ENCODE measurements at places on chromosomes 3 and 15.

GRCh38 chr15:55700876-55701275 lies 42.1 kb downstream of the PRTG start:
- no peak for DNase-seq

DNA sequence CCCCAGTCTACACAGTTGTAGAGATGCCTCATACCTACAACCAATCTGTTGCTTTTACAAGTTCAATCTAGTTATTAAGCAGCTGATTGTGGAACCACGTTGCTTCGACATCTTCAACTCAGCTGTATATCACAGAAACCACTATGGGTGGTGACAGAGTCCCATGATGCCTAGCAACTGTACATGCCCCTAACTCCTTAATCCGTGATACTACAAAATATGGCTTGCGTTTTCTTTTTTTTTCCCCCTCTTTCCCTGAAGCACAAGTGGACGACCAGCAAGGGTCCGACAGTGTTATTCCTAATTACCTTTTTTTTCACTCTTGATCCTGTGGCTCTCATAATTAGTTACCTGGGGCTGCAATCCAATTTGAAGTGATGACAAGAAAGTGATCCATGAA lies 478.6 kb downstream of the FOXP1 start:
- DNase-seq: no peak

- DNase-seq: no peak
Observed at GRCh38 chr3:147381596-147381995, 24.7 kb downstream of the ZIC4 start.

GRCh38 chr3:182389071-182389815 lies 404.1 kb upstream of the ATP11B start:
- no peak for DNase-seq

DNA sequence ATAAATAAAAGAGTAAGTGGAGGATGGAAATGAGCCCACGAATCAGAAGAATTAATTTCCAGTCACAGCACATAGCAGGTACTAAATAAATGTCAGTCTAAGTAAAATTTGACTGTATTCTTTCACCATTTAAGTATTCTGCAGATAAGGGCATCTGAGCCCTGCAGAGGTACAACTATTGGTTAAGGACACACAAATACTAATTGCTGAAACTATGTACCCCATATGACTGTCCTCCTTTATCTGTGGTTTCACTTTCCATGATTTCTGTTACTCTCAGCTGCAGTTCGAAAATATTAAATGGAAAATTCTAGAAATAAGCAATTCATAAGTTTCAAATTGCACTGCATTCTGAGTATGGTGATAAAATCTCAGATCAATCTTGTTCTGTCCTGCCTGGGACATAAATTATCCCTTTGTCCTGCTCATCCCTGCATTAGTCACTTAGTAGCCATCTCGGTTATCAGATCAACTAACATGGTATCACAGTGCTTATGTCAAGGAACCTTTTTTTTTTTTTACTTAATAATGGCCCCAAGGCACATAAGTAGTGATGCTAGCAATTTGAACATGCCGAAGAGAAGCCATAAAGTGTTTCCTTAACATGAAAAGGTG lies 95.1 kb downstream of the LSAMP start:
- DNase-seq: no peak

DNA sequence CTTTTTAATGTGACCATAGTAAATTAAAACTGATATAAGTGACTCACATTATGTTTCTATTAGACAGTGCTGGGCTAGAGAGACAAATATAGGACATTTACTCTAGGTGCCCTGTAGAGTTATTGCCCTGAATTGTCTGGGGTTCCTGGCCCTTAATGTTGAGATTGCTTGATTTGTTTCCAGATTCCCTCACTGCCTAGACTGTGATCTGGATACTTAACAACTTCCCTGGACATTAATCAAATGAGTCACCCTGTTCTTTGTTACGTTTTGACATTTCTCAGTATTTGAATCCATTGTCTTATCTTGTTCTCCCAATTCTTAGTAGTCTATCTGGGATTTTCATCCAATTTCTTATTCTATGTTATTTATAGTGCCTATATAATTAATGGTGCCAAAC lies 65.8 kb downstream of the DTWD1 start:
- peak; percentile 4 for DNase-seq

- peak; percentile 55 for DNase-seq
Observed at GRCh38 chr3:185308126-185308754, 54.4 kb upstream of the EHHADH start.

GRCh38 chr15:85745023-85745422 lies 49.7 kb downstream of the KLHL25 start:
- no peak for DNase-seq

- DNase-seq: peak; percentile 18
Observed at GRCh38 chr15:37877851-37878741, 56.3 kb upstream of the TMCO5A start.

DNA sequence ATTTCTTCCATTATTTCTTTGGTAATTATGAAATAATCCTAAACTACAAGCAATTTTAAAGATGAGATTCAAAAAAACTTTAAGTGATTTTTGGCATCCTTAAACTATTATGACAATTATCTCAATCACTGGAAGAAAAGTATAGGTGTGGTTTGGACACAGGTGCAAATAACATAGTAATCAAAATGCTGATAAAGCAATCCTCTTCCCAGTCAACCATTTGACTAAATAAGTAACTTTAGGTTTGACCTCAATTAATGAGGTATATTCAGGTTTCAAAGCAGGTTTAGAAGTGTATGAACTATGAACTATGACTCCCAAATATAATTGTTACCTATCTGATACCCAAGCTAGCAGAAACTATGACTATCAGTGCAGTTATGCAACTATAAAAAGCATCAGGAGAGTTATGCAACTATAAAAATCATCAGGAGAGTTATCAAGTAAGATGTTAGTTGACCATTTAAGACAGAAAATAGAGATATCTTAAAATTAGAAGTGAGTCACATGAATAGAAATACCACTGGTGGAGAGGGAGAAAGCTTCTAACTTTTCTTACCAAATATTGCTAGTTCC lies 8.9 kb upstream of the CNTN3 start:
- DNase-seq: no peak

DNA sequence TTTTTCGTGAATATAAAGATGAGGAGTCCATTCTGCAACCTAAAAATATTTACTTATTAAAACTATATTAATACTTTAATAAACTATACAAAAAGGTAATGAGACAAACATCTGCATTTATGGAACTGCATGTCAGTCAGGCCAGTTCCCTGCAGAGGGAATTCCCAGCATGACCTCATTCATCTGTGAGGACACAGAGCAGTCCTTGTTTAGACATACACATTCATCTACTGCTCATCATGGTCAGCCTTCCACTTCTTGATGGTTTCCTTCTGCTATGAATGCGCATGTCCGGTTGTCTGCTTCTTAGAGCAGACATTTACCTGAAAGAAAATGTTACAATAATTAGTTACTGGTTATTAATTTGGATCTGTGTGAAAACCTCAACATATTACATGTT lies 3.3 kb upstream of the ACTR8 start:
- DNase-seq: no peak

DNA sequence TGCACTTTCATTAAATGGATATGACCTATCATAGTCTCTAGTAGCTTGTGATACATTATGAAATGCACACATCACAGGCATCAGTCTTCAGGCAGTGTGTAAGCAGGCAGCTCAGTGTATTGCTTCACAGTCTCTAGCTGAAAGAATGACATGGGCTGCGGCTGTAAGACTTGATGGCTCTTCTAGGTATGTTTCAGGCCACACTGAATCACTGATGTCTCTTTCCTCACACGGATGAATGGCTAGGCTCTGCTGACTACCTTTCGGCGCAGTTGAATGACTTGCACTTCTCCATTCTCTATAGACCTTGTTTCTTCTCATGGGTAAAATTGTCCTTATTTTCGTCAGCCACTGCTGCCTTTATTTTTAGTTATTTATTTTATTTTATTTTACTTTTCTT lies 15.4 kb downstream of the APH1B start:
- no peak for DNase-seq

- DNase-seq: peak; percentile 74
Observed at GRCh38 chr3:77081240-77081661, 41.4 kb downstream of the ROBO2 start.

DNA sequence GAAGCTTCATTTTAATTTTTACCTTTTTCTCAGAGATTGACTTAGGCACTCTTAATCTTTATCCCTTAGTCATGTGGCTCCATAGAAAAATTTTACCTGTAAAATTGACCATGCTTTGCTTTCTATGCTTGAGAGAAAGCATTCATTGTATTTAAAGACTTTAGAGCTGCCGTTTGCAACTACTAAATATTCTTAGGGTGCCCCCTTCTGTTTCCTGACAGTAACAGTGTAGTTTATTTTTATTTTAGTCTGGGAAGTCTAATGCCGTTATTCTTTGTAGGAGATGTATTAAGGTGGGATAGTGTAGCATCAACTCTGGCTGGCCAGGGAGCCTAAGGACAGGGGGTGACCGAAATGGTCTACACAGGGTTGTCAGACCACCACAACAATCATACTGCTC lies 84.5 kb upstream of the SYNPR start:
- DNase-seq: peak; percentile 27

- no peak for DNase-seq
Observed at GRCh38 chr15:41556677-41557076, 2.3 kb upstream of the TYRO3 start.

DNA sequence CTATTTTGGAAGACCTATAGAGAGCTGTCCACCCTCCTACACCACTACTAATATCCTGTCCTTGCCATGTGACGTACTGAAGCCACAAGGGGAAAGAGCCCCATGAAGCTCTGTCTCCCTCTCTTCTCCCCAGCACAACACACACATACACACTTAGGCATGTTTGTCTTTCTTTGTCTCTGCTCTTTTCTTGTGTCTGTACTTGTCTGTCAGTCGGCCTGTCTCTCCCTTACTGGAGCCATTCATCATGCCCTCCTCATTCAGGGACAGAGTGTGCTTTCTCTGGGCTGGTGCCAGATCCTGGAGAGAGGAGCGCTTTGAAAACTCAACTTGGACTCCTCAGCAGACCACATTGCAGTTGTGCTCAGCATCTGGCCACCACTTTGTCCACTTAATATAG lies 47.6 kb downstream of the PSMD6 start:
- peak; percentile 26 for DNase-seq

GRCh38 chr3:141524988-141525387 lies 38.2 kb downstream of the RASA2 start:
- no peak for DNase-seq

DNA sequence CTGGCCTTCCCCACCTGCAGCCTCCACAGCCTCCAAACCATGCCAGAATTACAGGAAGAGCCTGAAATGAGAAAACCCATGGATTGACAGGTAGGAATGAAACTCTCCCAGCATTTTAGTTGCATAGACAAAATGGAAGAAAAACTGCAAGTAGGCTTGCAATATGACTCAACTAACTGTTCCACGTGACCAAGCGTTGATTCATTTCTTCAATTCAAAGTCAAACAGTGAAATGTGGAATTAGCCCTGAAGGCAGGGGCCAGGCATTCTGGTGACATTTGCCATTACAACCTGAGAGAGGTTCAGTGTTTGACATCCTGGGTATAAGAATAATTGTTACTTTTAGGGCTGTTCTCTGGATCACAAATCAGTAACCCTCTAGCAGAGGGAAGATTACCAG lies 676.5 kb upstream of the CFAP20DC start:
- no peak for DNase-seq

GRCh38 chr3:87228316-87228715 lies 1.2 kb downstream of the CHMP2B start:
- DNase-seq: peak; percentile 11

DNA sequence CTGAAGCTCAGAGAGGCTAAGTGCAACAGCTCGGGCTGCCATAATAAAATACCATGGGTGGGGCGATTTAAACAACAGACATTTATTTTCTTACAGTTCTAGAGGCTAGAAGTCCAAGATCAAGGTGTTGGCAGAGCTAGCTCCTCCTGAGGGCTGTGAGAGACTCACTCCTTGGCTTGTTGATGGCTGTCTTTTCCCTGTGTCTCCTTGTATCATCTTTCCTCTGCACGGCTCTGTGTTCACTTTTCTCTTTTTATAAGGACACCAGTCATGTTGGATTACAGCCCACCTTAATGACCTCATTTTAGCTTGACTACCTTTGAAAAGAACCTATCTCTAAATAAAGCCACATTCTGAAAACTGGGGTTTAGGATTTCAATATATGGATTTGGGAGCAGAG lies 129.7 kb downstream of the RPL22L1 start:
- no peak for DNase-seq

DNA sequence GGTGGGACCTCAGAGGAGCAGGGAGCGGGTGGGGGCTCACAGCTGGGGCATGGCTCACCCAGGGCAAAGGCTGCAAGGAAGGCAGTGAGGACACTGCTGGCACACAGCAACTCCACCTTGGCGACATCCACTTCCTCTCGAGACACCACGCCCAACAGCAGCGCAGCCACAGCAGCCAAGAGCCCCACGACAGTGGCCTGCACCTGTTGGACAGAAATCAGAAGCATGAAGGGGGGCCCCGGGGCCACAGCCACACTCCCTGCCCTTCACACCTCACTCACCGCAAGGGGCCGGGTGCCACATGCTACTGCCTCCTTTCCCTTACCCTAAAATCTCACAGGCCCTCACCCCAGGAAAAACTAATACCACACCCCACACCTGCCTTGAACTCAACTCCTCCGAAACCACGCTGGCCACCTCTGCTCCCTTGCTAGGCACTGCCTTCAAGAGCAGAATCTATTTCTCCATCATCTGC lies 57.3 kb downstream of the ROPN1B start:
- no peak for DNase-seq

GRCh38 chr15:44711096-44711742 lies at the start of the genes B2M and PATL2:
Gene B2M (plus strand): TSS chr15:44711517. CDS start chr15:44711547, 30 bp downstream.
Gene PATL2 (minus strand): TSS chr15:44711323. CDS start chr15:44676490, 34,833 bp downstream.
- peak; percentile 96 for DNase-seq

DNA sequence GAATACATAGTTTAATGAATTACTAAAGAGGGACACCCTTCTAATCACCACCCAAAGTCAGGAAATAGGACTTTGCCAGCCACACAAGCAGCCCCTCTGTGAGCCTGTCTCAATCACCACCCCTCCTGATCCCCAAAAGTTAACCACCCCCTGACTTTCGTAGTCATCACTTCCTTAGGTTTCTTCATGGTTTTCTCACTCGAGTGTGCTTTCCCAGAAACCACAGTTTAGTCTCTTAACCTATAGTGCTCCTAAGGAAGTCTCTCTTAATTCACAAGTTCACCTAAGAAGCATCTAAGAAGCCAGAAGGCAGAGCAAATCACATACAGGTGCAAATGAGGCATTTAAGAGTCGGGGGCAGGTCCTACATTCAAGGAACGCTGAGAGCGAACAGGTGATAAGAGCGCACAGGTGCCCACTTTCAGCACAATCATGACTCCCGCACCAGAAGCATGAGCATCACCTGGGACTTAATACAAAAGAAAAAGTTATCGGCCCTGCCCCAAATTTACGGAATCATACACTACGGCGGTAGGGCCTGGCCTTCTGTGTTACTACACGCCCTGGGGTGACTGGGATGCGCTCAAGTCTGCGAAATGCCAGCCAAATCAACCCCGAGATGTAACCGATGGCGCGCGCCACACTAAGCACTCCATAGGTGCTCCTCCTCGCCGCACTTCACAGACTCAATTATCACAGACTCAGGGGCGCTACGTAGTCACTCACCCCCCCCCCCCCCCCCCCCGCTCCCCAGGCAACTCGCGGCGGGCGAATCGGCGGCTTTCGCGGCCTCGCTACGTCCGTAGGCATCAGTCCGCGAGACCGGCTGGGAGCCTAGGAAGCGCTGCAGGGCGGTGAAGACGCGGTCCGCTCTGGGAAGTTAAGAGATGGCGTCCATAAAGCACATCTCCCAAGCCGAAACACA lies 815 bp downstream of the ULK4 start:
- peak; percentile 42 for DNase-seq

GRCh38 chr15:42133356-42133755 lies 23.1 kb downstream of the PLA2G4F start:
- DNase-seq: no peak
